ENCODE measurements at places on chromosomes 13 and 19. TPM values are rescaled to one million over a fixed set of nuclear protein-coding genes. Genes with fewer than 3 reads are reported as not detected.

PTGER1 gene
- 2.4 TPM for total RNA-seq

CRB3 gene
- not detected for total RNA-seq

SLC25A30 gene
- 28.8 TPM for total RNA-seq

GAPDHS gene
- total RNA-seq: not detected

SELENOV gene
- total RNA-seq: not detected

NCAN gene
- total RNA-seq: not detected

Data from sciatic nerve (tissue), 2 donors.